NCI-H2081 treated with DMSO at 0.1 percent for 48 hours (cell line): ENCODE measurements at places on chromosomes 1 and 21.

- DNase-seq = no peak
Measured at GRCh38 chr1:24216276-24217074, 29.4 kb upstream of the IFNLR1 start.

GRCh38 chr1:41429641-41430035, 54.8 kb downstream of the EDN2 start:
- DNase-seq = no peak

GRCh38 chr1:34749992-34750391, 4.9 kb upstream of the GJB5 start:
- no peak for DNase-seq

GRCh38 chr1:153985341-153985912, 712 bp downstream of the RAB13 start:
- no peak for DNase-seq

DNA sequence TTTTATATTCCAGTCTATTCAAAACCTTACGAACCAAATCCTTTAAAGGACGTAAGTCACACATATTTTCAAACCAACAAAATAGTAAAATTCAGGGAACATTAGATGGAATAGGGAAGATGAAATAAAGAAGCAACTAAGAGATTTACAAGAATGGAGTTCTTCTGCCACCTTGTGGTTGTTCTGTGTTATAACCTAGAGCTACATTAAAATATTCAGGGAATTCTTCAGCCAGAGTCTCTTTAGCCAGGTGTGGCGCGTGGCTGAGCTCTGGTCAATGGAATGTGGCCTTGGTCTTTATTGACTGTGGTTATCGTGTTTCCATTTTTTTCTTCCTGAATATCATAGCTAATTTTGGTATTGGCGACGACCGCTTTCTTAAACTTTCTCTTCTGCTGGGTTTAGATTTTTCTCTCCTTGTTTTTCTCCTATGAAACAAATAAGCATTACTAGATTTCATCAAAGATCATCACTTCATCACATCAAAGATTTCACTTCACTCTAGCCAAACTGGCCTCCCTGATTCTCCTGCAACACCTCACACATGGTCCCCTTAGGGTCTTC, 221.3 kb downstream of the MRPL39 start:
- DNase-seq = peak; percentile 56

DNA sequence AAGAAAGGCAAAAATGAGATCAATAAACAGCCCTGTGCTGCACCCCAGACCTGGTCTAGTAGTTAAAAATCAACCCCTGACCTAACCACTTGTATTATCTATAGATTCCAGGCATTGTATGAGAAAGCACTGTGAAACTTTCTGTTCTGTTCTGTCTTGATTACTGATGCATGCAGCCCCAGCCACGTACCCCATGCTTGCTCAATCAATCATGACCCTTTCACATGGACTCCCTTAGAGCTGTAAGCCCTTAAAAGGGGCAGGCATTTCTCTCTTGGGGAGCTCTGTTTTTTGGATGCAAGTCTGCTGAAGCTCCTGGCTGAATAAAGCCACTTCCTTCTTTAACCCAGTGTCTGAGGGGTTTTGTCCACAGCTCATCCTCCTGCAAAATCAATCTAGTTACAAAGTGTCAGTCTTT, 24.2 kb upstream of the CD34 start:
- DNase-seq = no peak

DNA sequence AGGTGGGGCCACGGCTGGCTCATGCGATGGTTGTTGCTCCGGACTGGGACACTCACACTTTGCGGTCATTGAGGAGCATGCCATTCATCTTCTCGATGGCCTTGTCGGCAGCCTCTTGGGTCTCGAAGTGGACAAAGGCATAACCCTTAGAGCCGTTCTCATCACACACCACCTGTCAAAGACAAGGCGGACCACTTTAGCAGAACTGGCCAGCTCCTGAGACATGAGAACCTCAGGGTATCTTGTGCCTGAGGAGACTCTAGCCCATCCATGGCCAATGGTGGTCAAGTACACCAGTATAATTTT, 5.5 kb downstream of the PABPC4 start:
- no peak for DNase-seq

GRCh38 chr1:154337253-154337894, 12.0 kb downstream of the ATP8B2 start:
- DNase-seq = no peak

GRCh38 chr1:210339500-210339899, 10.8 kb downstream of the HHAT start:
- no peak for DNase-seq

DNA sequence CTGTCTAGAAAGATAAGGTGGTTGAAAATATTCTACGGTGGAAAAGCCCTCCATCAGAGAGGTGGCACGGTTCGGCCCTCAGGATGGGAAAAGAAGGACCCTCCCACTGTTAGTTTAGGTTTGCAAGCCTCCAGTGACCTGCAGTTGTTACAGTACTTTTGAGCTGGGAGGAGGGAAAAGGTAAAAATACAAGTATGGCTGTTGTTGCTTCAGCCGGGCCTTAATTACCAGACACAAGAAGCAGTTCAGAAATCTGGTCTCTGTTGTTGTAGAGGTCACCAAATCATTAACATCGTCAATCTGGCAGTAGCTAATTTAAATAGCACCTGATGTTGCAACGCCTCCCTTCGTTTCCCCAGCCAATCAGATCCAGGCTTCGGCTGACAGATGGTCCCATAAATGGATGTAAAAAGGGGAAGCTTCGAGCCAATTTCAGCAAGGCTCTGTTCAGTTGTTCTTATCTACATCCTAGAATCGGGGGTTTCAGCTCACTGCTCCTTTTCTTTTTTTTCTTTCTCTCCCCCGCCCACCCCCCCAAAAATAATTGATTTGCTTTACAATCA, at the start of gene ELAVL4:
Gene ELAVL4 (plus strand): TSS at position 424 of the 563 bp plus-strand sequence. CDS start 270 bp downstream, outside the sequence.
- peak; percentile 98 for DNase-seq

- no peak for DNase-seq
Measured at GRCh38 chr1:162706606-162707005, 74.3 kb downstream of the DDR2 start.

DNA sequence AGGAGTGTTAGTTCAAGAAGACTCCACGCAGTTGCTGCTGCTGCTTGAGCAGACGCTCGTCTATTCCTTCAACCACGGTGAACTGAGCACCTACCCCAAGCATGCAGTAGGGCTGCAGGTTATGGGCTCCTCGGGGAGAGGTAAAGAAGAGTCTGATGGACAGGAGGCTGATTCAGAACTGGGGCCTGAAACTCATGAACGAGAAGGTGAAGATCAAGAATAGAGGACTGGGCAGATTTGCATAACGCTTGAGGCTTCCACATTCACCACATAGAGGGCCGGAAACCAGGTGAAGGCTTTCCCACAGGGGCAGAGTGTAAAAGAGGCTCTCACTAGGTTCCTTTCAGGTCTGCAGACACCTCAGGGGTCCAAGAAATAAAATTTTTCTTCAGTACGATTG, 9.1 kb downstream of the ABCA4 start:
- no peak for DNase-seq

DNA sequence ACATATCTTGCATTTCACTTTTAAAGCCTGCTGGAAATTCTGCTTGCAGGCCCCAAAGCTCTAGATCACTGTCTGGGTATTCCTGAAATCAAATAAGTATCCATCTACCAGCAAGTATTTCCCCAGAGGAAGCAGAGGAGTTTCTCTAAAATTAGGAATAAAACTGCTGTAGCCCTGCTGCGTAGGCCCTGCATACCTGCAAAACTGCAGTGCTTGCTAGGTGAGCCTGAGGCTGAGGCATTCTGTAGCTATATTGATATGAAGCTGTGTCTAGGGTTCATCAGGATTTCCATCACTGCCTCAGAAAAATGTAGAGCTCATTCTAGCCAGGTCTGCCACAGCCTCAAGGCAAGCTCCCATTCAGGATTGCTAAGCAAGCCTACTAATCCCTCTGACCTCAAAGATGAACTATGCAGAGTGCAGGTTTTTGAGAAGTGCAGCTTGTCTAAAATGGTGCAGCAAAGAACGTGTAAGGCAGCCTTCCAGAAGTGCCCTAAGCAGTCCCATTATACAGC, 28.7 kb downstream of the NPHS2 start:
- no peak for DNase-seq

GRCh38 chr21:34215911-34216717, 142.7 kb downstream of the MRPS6 start:
- DNase-seq = no peak

GRCh38 chr1:30818568-30819243, 61.1 kb upstream of the LAPTM5 start:
- no peak for DNase-seq

DNA sequence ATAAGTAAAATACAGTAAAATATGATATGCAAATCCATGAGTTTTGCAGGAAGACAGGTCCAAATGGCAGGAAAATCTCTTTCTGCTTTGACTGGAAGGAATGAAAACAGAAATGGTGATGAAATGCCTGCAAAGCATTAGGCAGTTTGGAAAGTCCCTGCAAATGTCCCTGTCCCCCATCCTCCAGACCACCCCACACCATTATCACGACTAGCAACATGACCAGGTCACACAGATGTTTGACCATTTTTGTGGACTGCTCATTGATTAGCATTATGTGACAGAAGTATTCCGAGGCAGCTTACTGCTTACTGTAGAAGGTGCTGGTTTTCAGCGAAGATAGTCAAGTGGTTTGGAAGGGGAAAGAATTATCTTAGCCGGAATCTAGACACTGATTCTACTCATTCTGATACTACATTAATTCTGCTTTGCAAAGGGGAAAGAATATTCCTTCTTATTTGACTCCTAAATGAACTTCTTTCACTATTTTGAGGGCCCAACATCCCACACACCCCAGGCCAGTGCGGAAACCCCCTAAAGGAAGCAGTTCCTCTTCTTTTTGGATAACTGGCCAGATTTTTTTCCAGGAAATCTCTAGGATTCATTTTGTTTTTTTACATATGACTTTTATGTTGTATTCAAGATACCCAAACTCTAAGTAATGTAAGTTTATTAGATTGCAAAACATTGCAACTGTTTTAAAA, 9.5 kb upstream of the CR2 start:
- DNase-seq = no peak

GRCh38 chr1:83850834-83851233, 148.1 kb downstream of the TTLL7 start:
- no peak for DNase-seq

DNA sequence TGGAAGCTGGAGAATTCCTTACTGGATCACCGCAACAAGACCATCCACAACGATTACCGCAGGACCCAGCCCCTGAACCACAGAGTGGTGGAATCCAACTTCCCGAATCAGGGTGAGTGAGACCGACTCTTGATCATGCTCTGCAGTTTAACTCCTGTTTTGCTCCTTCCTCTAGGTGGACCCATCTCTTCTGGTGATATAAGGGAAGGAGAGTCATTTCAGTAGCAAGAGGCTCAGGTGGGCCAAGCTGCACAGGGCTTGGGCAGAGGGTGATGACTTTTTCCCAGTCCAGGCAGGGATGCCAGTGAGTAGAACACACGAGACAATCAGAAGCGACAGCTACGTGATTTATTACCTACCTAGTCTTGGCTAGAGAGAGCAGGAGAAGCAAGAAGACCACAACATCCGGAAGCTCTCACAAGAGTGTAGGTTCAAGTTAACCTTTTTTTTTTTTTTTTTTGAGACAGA, 25.2 kb downstream of the CA6 start:
- no peak for DNase-seq

DNA sequence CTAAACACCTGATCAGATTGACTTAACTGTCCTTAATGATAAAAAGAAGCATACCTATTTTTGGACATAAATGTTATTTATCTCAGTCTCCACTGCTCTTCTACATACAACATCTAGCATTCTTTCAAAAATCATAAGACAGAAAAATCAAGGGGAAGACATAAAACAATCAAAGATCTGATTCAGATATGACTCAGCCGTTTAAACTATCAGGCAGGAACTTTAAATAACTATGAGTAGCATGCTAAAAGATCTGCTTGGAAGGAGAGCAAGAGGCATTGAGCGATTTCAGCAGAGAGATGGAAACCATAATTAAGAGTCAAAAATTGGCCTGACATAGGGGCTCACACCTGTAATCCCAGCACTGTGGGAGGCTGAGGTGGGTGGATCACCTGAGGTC, 27.2 kb upstream of the SLC22A15 start:
- DNase-seq = no peak

DNA sequence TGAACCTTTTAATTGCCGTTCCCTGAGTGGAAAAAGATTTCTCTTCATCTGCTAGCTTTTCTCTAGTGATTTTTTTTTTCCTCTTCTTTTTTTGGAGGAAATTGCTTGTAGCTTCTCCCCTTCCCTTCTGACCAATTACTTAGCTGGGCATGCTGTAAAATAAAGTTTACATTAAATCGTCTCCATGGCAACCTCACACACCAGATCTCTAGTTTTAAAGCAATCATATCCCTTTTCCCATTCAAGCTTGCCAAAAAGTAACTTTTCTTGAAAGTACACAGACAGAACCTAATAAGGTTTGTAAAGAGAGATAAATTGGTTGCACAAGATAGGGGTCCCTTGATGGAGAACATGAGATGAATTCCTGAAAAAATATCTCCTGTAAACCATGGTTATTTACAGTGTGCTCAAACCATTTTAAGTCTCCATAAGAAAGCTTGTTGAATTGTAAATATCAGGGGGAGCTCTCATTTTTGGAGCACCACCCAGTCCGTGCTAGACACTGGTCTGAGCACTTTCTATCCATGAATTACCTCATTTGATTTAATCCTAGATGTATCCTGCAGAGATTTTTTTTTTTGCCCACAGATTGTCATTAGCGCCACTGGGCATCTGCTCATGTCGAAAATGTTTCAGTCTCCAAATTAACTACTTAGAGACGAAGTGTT, 32.6 kb upstream of the HTR1D start:
- DNase-seq = peak; percentile 44

DNA sequence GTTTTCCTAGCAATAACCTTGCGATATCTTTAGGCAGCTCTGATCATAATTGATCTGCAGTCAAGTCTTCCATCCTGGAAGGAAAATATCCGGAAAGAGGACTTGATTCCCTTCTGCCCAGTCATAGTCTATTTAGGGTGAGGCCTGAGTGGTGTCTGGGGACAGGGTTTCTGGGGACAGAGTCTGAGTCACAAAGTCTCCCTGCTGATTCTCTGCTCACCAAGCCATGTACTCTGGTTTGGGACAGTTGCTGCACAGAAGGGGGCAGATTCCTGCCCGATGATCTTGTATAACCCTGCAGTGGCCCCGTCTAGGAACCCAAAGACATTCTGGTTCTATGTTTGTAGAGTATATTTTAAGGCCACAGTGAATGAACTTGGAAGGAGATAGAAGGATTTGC, 178.8 kb downstream of the KCNJ6 start:
- no peak for DNase-seq

DNA sequence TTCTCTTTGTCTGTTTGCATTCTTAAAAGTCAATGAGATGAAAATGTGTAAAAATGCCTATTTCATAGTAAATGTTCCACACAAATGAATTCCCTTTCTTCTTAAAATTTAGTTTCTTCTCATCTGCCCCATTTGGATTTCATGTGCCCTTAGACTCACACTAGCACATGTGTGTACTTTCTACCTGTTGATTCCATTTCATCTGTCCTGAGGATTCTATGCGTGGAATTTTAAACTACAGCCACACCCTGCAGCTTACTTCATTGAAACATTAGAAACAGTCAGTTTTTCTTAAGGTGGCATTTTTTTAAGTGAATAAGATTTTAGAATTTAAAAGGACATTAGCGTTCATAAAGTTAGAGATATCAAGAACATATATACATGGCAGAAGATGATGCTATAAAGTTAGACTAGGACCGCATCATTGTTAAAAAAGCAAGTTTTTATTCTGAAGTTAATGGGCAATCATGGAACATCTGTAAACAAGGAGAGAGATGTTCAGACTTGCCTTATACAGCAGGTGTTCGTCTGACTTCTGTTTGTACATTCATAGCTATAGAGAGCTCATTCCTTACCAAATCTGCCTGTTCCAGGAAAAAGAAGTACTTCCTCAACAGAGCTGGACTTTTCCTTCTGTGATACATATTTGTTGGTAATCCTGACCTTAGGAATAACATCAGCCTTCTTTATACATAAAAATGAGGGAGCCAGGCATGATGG, 3.9 kb upstream of the TUT4 start:
- DNase-seq = no peak

- DNase-seq = no peak
Measured at GRCh38 chr1:156705918-156706656, 704 bp upstream of the CRABP2 start.
